Hepatic stellate cell (primary cell): ENCODE measurements at places on chromosomes 7 and 10.

DNA sequence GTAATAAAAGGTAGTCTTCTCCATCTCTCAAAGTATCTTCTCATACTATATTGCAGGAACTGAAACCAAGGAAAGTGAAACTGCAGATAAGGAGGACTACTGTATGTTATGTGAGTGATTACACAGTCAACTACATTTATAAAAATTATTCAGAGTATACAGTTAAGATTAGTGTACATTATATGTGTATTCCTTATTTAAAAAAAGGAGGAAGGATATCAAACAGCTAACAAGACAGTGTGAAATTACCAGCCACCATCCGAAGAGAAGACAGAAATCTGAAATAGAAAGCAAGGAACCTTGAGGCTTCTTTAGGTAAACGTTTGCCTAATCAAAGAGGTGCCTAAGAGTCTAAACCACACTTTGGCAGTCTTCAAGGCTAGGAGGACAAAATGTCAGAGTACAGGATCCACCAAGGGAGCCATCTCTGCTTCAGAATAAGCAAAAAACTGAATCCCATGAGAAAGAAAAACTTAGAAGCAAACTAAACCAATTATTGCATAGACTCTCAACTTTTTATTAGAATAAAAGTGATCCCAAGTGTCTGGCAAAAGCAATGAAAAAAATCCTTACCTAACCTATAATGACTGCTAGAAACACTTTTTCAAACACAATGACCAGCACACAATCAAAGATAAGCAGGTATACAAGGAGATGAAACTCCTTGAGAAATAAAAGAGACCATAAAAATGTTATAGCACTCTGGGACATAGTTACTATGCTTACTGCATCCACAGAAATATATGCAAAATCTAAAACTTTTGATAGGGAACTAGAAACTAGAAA lies 6.4 kb downstream of the USP6NL start:
- DNase-seq, result no peak

GRCh38 chr7:23062452-23062851 lies 43.1 kb upstream of the KLHL7 start:
- peak; percentile 11 for DNase-seq

- no peak for DNase-seq
These were observed 21.0 kb downstream of the ANXA11 start for GRCh38 chr10:80184291-80184690.

GRCh38 chr7:47196106-47196645 lies 385.7 kb downstream of the TNS3 start:
- no peak for DNase-seq

DNA sequence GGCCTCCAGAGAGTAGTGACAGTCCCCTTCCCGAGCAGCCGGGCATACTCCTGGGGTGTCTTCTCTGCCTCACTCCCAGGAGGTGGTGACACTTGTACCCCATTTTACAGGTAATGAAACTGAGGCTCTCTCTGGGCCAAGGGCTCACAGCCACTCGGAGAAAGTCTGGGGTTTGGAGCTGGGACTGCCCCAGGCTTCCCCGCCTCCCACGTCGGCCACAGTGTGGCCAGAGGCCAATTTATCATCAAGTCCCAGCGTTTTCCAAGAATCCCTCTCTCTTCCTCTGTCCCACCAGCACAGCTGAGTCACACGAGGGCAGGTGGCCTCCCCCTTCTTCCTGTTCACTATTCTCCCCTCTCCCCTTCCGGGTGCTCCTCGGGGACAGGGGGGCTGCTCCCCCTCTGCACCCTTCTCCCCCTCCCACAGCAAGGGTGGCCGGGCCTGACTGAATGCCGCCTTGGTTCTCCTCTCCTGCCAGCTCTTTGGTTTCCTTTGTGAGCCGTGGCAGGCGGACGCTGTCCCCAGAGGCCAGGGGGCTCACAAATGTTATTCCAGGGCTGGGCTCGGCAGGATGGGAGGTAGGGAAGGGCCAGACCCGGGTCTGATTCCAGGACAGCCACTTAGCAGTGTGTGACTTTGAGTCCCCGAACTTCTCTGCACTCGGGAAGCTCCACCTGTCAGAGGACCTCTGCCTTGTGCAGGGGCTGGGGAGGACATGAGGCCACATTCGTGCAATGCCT lies 17.7 kb downstream of the CLIP2 start:
- peak; percentile 84 for DNase-seq

GRCh38 chr7:83629117-83629880 lies 19.6 kb downstream of the SEMA3E start:
- no peak for DNase-seq

DNA sequence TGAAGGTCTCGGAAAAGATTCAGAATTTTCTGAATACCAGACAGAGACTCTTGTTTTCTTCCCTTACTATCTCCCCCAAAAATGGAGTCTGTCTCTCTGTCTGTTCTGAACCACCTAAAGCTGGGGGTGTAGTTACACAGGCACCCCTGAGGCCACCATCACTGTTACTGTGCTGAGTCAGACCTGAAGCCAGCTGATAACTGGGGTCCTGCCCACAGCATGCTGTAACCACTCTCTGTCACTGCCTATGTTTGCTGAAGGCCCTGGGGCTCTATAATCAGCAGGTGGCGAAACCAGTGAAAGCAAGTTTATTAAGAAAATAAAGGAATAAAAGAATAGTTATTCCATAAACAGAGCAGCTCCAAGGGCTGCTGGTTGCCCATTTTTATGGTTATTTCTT lies 575.2 kb upstream of the POT1 start:
- no peak for DNase-seq

DNA sequence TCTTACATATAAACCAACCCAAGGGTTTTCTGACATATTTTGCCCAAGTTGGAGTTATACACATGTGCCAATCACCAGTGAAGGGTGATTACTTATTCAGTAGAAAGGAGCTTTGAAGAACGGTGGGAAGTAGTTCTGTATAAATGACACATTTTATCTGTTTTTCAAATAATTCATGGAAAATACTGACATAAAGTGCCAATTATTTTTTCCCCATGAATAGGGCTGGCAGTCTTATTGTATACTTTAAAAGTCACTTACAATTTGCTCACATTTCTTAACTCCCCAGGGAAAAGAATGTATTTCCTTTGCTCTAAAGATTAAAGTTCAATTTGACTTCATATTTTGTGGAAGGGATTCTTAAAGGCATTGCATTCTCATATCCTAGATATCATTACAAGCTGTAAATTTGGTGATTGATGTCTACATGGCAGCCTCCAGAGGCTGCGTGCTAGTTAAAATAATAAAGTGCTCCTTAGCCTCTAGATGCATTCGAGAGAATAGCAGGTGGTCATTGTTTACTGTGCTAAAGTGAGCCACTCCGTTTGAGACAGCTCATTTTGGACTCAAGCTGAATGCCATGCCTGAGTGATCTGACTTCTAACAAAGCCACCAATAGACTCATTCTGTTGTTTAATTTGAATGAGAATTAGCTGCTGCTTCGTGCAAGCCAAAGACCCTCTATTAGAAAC lies 148.8 kb upstream of the NRP1 start:
- DNase-seq, result no peak

GRCh38 chr7:131012477-131013031 lies 278.5 kb upstream of the KLF14 start:
- no peak for DNase-seq

GRCh38 chr7:49344556-49344955 lies 420.2 kb downstream of the CDC14C start:
- no peak for DNase-seq

DNA sequence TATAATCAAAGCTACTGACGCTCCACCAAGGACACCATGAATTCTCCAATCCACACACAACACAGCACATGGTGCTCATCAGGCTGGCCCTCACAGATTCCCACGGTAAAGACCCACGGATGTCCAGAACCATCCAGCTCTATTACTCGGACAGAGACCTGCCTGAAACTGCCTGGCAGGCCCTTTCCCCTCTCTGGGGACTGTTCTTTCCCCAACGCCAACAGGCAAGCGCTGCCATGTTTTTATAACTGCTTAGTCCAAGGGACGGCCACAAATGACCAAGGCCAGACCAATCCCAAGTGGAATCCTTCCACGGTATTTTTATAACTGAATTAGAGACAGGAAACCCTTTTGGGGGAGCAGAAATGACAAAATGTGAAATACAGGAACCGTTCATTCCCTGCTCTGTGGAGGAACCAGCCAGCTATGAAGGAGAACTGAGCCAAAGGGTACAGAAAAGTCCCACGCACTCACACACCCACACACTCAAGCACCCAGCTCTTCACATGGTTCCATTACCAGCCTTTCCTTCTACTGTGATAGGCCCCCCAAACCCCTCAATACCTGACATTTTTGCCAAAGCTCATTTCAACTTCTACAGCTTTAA lies 4.1 kb downstream of the PIP4K2A start:
- DNase-seq, result no peak

- no peak for DNase-seq
These were observed 29.5 kb upstream of the PFKFB3 start for GRCh38 chr10:6173203-6173602.

DNA sequence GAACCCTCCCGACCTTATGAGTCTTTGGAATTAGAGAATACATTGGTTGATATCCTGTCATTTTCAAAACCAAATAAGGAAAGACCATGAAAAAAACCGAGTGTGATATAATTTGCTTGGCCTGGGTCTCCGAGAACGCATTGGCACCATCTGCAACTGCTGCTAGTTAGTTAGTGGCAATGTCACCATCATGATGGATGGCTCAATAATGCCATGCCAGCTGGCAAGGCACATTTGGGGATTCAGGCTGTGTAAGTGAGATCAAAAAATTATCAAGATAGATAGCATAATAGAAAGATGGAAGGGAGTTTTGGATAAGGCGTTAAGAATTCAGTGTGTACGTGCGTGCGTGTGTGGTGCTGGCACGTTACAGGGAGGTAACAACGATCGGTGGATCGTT lies 134.7 kb upstream of the TCERG1L start:
- DNase-seq, result no peak

- DNase-seq, result no peak
These were observed 3.1 kb downstream of the NRP1 start for GRCh38 chr10:33331379-33331694.

GRCh38 chr7:135768064-135768463 lies 19.5 kb upstream of the FAM180A start:
- DNase-seq, result no peak

DNA sequence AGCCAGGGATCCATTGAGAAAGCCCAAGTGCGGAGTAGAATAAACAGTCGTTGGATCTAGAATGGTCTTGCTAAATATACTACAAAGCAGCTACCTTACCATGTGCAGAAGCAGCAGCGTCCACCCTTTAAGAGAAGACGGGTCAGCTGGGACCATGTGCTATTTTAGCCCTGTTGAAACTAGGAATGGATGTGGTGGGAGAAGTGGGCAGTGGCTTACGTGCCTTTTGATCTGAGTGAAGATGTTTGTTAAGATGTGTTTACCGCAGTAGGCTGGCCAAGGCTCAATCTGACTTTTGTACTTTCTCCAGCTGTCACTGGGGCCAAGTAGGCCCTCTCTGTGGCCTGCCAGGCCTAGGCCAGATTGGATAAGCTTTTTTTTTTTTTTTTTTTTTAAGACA lies 9.2 kb downstream of the HABP2 start:
- no peak for DNase-seq

DNA sequence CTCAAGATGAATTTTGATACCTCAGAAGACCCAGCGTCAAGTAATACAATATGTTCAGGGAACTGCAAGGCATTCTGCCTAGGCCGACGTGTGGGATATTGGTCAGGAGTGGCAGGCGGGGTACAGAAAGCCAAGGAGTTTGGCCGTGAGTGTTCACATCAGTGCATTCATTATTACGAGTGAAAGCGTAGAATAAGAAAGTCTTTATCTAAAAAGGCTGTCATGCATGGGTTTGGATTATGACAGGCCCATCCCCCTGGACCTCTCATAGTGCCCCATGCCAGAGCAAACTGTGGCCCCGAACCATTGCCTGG lies 7.5 kb downstream of the AIMP2 start:
- no peak for DNase-seq

- no peak for DNase-seq
These were observed 205.6 kb upstream of the PTER start for GRCh38 chr10:16231176-16231575.

DNA sequence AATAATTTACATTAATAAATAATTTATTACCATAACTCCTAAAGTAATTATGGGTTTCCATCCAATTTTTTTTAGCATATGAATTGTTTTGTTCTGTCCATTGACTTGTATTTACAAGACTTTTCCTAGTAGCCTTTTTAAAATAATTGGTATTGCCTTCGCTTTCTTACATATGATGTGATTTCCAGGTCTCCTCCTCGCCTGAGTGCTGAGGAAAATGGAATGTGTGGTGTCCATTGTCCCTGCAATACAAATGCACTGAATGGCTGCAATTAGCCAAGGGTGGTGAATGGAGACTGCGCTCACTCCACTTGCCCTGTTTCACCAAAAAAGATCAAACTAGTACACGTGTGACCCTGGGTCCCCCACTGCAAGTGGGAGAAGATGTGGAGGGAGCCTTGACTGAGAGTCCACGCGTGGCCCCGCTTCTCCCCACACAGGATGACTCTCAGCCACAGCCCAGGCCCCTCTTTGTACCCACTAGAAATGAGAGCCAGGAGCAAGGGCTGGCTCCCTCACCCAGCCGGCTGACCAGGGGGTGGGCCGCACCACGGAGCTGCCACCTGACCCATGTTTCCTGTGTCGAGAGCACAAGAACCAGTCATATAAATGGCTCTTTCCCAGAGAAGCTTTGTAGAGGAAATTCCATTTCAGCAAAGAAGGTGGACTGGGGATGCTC lies 52.6 kb downstream of the FAM53B start:
- no peak for DNase-seq

DNA sequence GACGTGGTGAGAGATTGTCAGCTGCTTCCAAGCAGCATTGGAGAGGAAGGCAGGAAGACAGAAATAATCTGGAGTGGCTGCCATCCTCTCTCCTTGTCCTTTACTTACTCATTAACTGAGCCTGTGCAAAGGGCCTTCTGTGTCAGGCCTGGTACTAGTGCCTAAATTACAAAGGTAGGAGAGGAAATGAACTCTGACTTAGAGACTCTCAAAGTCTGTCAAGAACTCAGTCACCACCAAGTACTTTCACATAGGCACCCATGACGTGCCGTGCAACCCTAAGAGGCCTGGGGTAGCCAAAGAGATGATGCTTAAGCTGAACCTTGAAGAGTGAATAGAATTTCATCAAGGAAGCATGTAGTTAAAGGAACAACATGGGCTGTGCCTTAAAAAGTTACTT lies 866.9 kb downstream of the LRMDA start:
- DNase-seq, result no peak

GRCh38 chr10:73310475-73310874 lies 48.2 kb downstream of the CFAP70 start:
- DNase-seq, result no peak

DNA sequence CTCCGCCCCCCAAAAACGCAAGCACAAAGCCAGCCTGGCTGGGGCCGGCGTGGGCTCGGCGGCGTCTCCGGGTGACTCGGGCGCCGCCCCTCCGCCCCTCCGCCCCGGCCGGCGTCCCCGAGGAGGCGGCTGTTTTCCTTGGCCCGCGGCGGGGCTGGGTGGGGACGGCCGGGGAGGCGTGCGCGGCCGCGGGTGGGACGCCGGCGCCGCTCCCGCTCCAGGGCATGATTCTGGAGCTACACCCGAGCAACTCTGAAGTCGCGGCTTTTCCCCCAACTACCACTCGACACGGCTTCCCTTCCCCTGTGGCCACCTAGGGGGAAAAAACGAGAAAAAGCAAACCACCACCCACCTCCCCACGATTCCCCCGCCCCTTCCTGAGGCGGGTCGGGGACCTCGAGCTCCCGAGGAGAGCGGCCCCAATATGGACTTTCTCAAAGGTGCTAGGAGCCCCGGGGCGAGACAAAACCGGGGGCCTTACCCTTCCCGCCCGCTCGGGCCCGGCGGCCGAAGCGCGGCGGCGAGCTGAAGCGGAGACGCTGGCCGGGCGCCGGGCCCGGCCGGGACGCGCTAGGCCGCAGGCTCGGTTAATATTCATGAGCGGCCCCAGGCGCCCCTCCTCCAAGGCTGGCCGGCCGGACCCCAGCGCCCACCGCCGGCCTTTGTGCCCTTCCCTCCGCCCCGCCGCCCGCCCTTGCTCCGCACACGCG lies 856 bp downstream of the ARHGAP21 start:
- DNase-seq, result peak; percentile 55
